Cortex of kidney (tissue), 1 donor: ENCODE measurements at places on chromosomes 11 and 22.
A peak's percentile ranks its signal among the peaks of the same experiment; 100 is the strongest.

DNA sequence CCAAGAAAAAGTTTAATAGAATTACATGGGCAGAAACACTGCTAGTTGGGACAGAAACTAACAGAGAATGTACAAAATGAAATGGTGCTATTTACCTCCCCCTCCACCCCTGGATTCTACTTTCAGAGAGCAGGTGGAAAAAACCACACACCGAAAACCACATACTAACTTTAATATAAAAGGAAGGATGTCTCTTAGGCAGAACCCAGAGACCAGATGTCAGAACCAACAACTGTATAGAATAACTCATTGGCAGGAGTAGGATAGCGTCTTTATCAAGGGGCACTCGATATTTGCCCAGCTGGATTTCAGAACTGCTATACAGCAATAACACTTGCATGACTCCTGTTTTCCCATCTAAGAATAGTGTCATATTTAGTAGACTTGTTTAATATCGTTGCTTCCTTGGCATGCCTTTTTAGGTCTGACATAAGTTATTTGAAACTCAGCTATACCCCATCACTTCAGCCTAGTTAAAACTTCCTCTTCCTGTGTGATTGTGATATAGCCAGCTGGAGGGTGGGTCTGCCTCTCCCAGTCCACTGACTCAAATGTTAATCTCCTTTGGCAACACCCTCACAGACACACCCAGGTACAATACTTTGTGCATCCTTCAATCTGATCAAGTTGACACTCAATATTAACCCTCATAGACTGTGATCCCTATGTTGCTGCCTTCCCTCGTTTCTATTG, 1.2 kb downstream of the SLC22A25 start:
- DNase-seq, result no peak

- DNase-seq, result no peak
Measured at GRCh38 chr22:42328130-42328783, 57.8 kb upstream of the TCF20 start.

DNA sequence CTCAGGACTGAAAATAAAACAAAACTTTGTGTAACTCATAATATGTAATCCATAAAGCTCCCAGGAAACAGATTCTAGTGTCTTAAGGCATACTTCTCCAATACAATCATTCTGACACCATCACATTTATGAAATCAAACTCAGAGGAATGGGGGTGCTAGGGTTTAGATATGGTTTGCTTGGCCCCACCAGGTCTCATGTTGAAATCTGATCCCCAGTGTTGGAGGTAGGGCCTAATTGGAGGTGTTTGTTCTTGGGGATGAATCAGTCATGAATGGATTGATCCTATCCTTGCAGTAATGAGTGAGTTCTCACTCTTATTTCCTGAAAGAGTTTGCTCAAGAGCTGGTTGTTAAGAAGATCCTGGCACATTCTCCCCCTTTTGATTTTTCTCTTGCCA, 380.9 kb downstream of the ETS1 start:
- no peak for DNase-seq

- no peak for DNase-seq
Measured at GRCh38 chr22:39308614-39309363, 10.6 kb downstream of the RPL3 start.

- no peak for DNase-seq
Measured at GRCh38 chr11:70829886-70830272, 422.5 kb downstream of the SHANK2 start.

- DNase-seq, result no peak
Measured at GRCh38 chr11:114165326-114166230, 106.1 kb downstream of the ZBTB16 start.

DNA sequence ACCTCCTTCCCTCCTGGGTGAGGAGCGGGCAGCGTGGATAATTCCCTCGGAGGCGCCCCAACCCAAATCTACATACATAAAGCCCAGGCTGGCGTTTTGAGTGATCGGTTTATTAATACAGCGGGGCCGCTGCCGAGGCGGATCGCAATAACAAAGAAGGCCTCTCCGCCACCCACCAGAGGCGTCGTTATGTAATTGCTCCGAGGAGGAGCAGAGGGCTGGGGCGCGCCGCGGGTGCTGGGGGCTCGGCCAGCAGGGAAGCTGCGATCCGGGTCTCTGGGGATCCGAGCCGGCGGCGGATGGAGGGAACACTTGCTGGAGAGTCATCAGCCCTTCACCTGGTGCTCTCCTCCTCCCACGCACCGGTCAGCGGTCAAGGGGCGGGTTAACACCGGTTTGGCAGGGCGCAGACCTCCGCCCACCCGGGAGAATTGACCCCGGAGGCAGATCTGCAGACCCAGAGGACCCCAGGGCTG, 6.4 kb upstream of the TP53I11 start:
- DNase-seq, result no peak

DNA sequence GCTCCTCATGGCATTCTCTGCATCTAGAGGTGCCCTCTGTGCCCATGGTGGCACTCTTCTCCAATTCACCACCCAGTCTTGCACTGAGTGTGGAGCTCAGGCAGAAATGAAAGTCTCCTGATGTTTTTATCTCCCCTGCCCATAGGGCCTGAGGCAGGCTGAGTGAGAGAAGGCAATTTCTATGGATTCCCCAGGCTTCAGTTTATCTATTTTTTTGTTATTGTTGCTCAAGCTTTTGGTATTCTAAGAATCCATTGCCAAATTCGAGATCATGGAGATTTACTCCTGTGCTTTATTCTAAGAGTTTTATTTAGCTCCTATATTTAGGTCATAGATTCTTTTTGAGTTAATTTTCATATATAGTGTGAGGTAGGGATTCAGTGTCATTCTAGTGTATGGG, 40.7 kb downstream of the TSPAN18 start:
- DNase-seq, result no peak

GRCh38 chr11:110430267-110431050, 711 bp downstream of the FDX1 start:
- peak; percentile 9 for DNase-seq

DNA sequence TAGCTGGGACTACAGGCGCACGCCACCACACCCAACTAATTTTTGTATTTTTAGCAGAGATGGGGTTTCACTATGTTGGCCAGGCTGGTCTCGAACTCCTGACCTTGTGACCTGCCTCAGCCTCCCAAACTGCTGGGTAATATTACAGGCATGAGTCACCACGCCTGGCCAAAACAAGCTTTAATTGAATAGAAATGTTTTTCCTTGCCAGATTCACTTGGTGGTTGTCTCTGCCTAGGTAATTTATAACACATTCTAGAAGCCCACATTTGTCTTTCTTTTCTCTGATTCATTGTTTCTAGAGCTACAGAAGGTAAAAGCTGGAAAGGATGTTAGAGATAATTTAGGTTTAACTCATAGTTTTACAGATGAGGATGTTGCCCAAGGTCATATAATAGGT, 41.3 kb downstream of the CECR2 start:
- DNase-seq, result no peak

DNA sequence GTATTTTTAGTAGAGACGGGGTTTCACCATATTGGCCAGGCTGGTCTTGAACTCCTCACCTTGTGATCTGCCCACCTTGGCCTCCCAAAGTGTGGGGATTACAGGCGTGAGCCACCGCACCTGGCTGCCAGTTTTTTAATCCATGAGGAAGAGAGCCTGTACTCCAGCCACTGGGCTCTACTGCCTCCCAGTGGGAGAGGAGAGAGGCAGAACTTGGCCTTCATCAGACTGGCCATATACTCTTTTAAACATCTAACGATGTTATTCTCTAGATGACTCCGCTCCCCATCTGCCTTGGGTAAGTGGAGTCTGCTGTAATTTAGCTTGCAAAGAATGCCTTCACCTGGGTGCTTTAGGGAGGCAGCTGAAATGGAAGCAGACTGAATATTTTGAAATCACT, 34.6 kb downstream of the SLC6A5 start:
- no peak for DNase-seq

DNA sequence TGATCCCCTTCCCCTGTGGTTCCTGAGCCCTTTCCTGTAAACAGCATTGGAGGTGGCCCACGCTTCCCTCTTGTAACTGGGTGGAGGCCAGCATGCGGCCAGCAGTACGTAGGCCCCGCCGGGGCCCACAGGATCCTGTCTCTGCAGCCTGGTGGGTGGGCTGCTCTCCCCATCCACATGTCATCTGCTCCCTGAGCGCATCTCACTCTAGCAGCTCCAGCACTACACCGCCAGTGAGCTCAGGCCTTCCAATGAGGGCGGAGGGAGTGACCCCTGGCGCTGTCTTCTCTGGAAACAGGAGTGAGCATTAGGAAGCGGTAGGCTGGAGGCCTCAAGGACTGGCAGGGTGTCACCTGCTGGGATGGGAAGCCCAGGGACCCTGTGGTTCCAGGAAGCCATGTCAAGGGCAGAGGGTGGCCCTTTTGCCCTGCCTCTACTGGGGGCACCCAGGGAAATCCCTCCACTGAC, 363.9 kb downstream of the TBC1D22A start:
- no peak for DNase-seq
